B cell (primary cell): ENCODE measurements at places on chromosomes 3 and 15.

GRCh38 chr3:174715386-174715785 is 143.7 kb upstream of the NAALADL2 start:
- no peak for DNase-seq

GRCh38 chr3:126434264-126434590 is 39.5 kb downstream of the CFAP100 start:
- no peak for DNase-seq

DNA sequence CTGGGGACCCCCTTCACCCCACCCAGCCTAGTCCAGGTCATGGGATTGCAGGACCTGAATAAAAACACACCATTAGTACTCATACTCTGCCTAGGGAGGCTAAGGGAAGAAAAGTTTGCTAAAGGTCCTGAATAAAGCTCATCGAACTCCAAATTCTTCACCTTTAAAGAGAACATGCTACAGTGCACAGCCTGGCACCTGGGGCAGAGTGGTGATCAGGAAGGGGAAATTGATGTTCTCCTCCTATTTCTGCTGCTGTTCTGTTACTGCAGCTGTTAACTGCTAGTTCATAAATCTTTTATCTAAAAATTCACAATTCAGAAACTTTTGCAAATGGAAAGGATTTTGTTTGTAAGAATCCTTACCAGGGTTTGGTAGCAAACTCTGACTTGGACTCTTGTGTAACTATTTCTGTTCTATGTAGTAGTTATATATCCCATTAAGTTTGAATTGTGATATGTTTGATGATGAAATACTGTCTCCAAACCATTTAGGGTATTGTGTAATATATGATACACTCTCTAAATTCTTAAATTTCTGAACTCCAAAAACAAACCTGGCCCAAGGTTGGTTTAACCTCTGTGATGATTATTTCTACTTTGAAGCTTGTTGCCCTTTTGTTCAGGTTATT is 27.9 kb downstream of the MCTP2 start:
- peak; percentile 47 for DNase-seq

DNA sequence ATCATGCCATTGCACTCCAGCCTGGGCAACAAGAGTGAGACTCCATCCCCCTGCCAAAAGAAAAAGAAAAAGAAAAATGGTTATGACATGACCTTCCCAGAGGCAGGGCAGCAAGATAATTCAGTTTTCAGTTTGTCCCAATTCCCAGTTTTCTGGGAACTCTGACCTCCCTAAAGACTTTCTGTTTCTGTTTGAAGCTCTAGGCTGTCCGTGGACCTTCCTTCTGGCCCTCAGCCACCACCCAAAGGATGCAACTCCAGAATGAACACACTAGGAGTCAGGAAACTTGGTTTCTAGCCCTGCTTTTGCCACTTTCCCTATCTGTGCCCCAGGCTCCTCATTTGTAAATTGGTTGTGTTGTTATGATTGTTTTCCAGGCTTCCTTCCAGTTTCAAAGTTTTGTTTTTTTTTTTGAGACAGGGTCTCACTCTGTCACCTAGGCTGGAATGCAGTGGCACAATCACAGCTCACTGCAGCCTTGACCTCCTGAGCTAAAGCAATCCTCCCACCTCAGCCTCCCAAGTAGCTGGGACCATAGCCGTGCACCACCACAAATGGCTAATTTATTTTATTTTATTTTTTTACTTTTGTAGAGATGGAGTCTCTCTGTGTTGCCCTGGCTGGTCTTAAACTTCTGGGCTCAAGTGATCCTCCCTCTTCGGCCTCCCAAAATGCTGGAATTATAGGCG is 68.6 kb downstream of the CDC25A start:
- DNase-seq, result no peak

DNA sequence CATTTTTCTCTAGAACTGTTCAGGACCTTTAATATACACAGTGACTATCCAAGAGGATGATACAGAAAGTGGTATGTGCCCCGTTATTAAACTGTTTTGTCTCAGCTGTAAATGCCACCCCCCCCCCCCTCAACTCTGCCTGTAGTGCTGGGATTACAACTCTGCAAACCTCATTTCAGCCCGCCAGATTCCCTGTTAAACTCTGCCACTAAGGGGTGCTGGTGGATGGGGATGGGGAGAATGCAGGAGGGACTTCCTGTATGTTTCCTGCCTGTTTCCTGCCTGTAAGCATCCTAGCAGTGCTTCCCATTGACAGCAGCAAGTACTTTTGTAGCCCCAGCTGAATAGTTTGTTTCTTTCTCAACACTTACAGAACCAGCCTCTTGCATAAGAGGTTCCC is 301.7 kb upstream of the RORA start:
- DNase-seq, result no peak

- DNase-seq, result no peak
Measured at GRCh38 chr15:98562331-98562937, 85.9 kb upstream of the IGF1R start.

- DNase-seq, result no peak
Measured at GRCh38 chr15:55005679-55006078, 191.1 kb downstream of the RSL24D1 start.

- no peak for DNase-seq
Measured at GRCh38 chr3:183857863-183858262, 26.8 kb downstream of the PARL start.

DNA sequence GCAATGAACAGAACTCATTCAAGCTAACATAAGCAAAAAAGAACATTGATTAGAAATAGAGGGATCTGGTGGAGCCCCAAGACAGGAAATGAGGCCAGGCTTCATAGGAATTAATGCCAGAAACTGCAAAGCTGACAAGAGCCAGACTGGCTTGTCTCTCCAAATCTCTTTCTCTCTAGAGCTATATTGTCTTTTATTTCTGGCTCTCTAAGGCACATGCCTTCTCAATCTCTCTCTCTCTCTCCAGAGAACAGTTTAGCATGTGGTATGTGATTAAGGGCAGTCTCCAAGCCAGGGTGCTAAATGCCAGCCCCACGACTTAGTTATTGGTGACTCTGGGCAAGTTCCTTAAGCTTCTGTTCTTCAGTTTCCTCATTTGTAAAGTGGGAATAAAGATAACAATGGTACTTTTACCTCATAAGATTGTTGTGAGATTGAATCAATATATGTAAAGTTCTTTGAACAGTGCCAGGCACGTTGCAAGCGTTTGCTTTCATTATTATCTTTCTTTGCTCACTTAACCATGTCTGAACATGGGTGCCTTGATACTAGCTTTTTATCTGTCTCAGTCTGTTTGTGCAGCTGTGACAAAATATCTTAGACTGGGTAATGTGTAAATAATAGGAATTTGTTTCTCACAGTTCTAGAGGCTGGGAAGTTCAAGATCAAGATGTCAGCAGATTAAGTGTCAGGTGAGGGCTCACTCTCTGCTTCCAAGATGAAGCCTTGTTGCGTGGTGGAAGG is 123.2 kb downstream of the BDH1 start:
- DNase-seq, result no peak

DNA sequence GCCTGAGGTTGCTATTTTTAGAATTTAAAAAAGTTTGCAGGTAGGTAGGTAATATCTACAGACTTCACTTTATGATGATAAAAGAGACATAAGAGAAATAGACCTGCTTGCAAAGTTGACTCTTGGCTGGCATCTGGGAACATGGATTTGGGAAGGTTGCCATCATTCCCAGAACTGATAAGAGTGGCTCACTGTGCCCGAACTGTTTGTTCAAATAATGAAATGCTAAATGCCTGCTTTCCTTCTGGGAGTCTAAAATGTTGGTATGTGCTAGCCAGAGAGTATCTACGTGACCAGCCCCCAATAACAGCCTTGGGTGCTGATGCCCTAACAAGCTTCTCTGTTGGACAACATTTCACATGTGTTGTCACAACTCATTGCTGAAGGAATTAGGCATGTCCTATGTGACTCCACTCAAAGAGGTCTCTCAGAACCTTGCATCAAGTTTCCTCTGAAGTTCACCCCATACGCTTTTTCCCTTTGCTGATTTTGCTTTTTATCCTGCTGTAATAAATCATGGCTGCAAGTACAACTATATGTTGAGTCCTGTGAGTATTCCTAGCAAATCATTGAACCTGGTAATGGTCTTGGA is 95.5 kb downstream of the FHIT start:
- DNase-seq, result no peak

- no peak for DNase-seq
Measured at GRCh38 chr15:53074221-53074620, 284.1 kb upstream of the ONECUT1 start.

DNA sequence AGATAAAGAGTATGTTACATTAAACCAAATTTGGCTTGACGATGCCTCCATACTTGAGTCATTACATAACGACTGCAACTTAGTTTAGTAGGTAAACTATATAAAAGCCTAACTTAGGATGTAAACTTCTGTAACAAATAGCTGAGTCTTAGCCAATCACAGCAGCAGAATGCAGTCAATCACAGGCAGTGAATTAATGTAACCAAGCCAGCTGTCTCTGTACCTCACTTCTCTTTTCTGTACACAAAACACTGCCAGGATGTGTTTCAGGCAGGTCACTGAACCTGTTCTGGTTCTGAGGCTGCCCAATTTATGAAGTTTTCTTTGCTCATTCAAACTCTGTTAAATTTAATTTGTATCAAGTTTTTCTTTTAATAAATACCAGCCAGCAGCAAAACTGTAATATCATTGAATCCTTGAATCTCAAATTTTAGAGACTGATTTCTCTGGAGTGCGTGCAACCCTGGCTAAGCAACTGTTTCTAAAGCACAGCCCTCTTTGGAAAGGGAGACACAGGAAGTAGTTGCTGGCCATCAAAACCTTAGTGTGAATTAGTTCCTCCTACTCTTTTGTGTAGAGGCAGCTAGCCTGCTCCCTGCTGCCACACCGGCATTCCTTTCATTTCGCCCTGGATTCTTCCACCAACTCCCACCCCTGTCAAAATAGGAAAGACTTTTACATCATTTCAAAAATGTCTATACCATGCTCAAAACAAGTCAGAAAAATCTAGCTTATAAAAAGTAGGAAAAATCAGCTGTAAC is 15.2 kb downstream of the RFTN1 start:
- DNase-seq, result peak; percentile 51

DNA sequence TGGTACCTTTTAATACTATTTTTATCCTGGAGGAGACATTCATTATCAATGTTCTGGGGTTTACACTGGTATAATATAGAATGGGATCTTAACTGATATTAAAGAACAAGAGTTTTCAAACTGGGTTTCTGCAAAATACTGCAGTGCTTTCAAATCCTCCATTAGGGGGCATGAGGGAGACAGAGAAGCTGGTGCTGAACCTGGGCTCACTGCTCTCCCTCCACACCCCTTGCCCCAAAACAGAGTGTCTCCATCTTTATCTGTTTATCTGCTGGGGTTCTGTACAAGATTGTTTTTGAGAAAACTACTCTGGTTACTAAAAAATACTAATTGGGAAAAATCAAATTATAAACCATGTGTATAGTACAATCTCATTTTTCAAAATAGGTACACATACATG is 41.7 kb downstream of the CADPS start:
- no peak for DNase-seq

DNA sequence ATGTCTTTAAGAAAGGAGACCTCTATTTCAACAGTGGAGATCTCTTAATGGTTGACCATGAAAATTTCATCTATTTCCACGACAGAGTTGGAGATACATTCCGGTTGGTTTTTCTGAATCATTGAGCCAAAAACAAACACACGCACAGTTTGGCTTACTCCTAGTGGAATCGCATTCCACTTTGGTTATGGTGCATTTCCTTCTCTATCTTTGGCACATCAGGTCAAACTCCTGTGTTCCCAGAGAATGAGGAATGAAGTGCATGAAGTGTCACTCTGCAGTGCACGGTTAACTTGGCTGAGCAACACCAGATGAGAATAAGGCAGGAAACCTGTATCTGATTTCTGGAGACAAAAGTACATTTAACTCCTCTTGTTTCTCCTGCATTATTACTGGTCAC is 38.5 kb downstream of the HDC start:
- DNase-seq, result no peak

DNA sequence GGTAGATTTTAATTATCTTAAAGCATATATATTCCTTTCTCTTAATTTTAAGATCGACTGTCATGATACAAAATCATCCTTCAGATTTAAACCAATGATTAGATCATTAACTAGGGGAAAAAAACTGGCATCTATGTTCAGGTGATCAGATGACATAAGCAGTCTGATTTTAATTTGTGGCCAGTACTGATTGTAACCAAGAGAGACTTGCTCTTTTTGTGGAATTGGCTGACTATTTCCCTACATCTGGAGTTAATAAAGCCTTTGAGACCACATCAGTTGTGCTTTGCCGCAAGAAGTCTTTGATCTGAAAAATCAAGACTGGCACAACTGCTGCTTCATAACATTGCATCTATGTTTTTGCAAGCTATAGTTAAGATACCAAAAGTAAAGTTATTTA is 148.4 kb upstream of the CGNL1 start:
- DNase-seq, result no peak

DNA sequence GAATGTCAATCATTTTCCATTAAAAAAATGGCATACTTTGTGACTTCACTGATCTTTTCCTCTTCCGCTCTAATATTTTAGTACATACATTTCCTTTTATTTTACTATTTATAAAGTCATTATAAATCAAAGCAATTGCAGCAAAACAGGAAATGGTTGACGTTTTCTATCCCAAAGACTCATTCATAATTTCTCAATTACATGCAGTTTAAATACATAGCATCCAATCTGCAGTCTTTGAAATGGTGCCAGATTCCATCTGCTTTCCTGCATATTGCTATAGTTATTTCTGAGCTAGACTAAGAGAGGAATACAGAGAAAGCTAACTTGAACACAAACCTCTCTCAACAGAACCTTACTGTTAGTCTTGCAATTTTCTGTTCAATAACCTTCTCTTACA is 179.8 kb downstream of the ZPLD1 start:
- no peak for DNase-seq

- no peak for DNase-seq
Measured at GRCh38 chr3:171133337-171133736, 106.8 kb upstream of the SLC2A2 start.

GRCh38 chr3:27311400-27311799 is 57.8 kb downstream of the NEK10 start:
- no peak for DNase-seq

GRCh38 chr15:90763366-90764099 is 46.4 kb downstream of the BLM start:
- DNase-seq, result no peak
